GM23248 (cell line): ENCODE measurements at places on chromosomes 6 and 20. TPM values are rescaled to one million over a fixed set of nuclear protein-coding genes. Genes with fewer than 3 reads are reported as not detected.

DEFB124 gene
- total RNA-seq: not detected in 2 replicates

GATA5 gene
- total RNA-seq: not detected in 2 replicates

SEMG1 gene
- total RNA-seq: not detected in 2 replicates

TBX18 gene
- 13.5 and 16.2 TPM in 2 replicates for total RNA-seq

SALL4 gene
- total RNA-seq: not detected in 2 replicates

DNA sequence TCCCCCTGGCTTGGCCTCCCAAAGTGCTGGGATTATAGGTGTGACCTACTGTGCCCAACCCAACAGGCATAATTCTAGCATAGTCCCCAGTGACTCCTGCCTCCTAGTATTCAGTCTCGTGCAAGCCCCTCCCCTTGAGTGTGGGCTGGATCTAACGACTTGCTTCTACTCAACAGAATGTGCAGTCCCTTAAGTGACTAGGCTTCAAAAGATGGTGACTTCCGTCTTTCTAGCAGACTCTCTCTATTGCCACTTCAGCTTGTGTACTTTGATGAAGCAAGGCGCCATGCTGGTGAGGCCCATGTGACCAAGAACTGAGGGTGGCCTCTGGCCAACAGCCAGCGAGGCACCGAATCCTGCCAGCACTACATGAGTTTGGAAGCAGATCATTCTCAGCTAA lies 109.6 kb upstream of the TRAF3IP2 start:
- no peak for DNase-seq

- peak; percentile 12 for DNase-seq
Measured at GRCh38 chr6:159665868-159666635, 27.0 kb downstream of the SOD2 start.

GRCh38 chr20:10347086-10347880 lies 86.7 kb downstream of the MKKS start:
- no peak for DNase-seq

DNA sequence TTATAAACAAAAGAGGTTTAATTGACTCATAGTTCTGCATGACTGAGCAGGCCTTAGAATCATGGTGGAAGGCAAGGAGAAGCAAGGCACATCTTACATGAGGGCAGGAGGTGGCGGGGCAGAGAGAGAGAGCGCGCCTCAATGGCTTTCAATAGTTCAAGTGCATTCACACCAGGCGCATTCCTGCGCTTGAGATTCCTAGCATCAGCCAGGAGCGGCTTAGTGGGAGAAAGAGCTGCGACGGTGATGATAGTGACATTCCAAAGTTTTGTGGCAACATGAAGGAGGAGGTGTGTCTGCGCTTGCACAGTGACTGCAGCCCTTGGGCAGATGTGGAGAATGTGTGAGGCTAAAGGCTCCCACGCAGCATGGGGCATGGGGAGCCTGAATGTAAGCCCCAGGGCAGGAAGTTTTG lies 25.0 kb upstream of the EMILIN3 start:
- DNase-seq: no peak

DNA sequence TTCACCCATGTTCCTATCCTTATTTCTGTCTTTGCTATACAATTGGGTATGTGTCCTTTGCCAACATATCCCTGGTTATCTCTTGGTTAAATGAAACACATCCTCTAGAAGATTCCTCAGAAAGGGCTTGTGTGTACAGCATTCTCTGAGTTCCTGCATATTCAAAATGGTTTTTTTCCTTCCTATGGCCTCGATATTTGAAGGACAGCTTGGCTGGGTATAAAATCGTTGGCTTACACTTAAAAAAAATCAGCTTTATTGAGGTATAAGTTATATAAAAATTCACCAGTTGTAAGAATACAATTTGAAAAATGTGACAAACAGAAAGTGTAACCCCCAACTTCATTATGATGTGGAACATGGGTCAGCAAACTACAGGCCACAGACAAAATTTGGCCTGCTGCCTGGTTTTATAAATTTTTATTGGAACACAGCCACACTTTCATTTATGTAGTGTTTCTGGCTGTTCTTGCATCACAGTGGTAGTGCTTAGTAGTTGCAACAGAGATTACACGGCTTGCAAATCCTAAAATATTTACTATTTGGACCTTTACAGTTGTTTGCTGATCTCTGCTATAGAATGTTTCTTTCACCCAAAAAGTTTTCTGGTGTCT lies 16.7 kb downstream of the PCMT1 start:
- peak; percentile 37 for DNase-seq

- DNase-seq: peak; percentile 66
Measured at GRCh38 chr20:20837574-20838021, 125.2 kb upstream of the RALGAPA2 start.
